ENCODE measurements at places on chromosomes 7 and 10.

DNA sequence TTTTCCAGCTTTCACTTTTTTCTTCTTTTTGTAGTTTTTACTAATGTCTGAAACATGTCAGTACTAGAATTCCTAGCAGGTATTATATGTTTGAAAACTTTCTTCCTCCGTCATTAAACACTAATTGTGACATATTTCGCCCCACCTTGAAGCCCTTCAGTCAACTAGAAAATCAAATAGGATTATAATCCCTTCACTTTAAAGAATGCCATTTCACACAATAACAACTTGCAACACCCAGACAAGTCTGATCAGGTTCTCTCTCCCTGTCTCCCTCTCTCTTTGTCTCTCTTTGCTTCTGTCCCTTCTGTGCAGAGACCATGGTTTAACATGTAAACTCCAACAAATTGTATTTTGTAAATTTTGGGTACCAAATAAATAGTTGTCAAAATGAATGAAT lies 373.5 kb downstream of the SEMA3D start:
- no peak for DNase-seq

GRCh38 chr10:27344568-27345454 lies 104.2 kb upstream of the ACBD5 start:
- DNase-seq, result no peak

DNA sequence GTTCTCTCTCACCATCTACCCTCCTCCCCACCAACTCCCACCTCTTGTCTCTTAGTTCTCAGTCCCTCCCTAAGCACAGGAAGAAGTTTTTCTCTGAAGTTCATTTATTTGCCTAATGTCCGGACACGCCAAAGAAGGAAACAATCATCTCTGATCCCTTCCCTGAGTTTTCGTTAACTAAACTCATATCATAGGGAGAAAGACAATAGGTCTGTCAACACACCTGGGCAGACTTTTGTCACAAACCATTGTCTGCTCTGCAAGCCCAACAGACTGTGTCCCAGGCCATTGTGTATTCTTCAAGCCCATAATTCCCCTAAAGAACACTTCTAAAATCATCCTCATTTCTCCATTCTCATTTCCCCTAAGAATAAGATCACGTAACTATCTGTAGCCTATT lies 691.0 kb upstream of the MBL2 start:
- DNase-seq, result no peak

DNA sequence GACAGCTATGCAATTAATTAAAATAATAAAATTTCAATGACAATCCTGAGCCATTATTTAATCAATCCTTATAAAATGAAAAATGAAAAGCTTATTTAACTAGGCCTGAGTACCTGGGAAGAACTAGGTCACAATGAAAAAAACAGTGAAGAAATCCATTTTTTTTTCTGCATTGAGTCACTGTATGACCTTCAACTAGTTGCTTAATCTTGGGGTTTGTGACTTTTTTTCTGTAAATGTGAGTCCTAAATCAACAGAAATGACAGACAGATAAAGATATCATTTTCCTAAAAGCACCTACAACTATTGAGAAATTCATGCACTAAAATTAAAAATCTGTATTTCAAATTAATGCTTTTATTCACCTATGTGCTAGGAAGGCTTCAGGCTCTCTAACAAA lies 96.8 kb downstream of the TMEM26 start:
- no peak for DNase-seq

DNA sequence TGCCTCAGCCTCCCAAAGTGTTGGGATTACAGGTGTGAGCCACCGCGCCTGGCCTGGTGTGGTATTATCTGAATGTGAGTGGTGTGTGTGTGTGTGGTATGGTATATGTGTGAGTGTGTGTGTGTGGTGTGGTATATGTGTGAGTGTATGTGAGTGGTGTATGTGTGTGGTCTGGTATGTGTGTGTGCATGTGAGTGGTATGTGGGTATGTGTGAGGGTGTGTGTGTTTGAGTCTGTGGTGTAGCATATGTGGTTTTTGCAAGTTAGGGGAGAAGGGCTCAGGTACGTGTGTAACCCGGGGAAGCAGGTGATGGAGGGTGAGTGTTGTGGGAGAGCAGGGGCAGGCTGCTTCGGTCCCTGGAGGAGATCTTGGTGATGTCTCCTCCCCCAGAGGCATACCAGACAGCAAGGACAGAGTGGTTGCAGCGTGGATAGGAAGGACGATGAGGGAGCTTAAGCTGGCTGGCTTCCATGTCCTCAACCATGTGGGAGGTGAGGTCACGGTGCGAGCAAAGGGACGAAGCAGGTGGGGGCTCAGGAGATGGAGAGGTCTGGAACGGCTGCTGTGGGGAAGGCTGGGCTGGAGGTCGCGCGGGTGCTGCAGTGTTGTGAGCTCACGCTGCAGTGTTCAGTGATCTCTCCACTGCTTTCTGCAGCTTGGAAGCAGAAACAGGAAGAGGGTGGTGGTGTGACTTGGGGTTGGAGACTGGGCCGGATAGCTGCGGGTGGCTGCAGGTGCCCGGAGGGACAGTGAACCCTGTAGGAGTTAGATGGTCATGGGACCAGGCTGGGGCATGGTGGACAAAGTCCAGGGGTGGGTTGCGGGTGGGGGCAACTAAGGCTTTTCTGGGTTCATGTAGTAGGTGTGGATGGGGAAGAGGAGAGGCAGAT lies 5.0 kb downstream of the ZYX start:
- no peak for DNase-seq

DNA sequence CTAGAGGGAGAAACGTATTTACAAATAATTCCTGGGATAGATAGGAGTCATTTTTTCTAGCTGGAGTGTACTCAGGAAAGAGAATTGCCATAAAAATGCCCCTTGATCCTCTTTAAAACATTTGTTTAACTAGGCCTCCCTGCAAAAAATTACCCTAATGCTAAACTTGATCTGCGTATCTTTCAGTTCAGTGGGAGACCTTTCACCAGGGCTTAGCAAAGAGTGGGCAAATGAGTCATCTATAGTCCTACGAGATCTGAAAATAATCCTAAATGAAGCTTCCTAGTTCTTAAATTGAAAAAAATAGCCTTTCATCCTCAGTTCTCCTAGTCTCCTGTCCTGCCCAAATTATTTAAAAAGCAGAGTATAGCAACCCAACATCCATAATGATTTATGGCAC lies 198.6 kb upstream of the FRMD4A start:
- no peak for DNase-seq

DNA sequence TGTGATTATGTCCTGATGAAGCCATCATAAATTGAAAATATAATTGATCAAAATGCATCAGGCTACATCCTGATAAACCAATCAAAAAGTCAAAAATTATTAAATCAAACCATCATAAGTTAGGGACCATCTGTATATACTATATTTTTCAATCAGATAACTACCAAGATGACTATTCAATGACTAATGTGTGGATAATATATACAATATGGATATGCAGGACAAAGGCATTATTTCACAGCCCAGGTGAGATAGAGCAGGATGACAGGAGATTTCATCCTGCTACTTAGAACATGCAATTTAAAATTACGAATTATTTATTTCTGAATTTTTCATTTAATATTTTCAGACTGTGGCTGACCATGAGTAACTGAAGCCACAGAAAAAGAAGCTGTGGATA lies 137.3 kb upstream of the GNAI1 start:
- no peak for DNase-seq

GRCh38 chr7:106870983-106871410 lies 5.9 kb downstream of the PIK3CG start:
- no peak for DNase-seq

DNA sequence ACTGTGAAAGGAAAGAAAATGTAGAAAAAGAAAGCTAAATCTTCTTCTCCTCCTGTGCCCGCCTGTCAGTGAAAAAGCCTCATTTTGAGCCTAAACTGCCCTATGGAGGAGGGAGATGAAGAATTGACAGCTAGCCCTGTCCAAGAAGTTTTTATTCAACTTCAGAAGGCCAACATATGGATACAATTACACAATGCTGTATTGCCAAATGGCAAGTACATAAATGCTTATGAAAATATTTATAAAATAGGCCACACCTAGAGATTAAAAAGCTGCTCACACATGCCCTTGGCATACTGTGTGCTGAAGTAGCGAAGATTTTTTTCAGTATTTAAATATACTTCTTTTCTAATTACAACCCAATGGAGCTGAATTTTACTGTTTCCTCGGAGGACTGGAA lies 65.1 kb upstream of the NEBL start:
- DNase-seq, result no peak

- no peak for DNase-seq
Measured at GRCh38 chr7:6637544-6638229, 569 bp downstream of the ZNF316 start.

DNA sequence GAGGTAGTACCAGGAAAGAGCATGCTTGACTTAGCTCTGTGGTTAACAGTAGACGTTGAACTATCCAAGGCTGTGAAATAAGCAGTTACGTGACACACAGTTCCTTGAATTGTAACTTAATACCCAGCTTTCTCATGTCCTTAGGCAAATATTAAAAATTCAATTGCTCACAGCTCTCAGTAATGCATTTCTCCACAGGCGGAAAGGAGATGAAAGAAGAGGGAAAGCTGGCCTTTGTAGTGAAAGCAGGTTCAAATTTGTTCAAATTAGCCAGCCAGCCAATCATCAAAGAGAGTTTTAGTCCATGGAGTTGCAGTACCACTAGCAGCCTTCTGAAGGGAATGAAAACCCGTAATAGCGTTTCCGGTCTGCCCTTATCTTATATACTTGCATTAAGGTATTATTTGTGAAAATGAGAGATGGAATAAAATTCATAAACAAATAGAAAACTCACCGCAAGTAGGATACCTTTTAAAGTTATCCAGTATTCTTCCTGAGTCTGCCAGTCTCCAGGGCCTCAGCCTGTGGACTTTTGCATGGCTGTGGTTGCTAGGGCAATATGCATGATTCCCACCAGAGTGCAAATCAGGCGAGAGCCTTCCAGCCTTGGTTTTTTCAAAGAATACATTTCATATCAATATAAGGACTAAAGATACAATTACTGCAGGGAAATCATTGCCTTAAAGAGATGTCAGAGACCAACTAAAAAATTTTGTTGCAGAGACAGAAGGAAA lies 795.5 kb downstream of the TNS3 start:
- no peak for DNase-seq

GRCh38 chr7:106287786-106288185 lies 3.0 kb upstream of the NAMPT start:
- no peak for DNase-seq

GRCh38 chr10:44281089-44281613 lies 103.7 kb downstream of the CXCL12 start:
- no peak for DNase-seq

DNA sequence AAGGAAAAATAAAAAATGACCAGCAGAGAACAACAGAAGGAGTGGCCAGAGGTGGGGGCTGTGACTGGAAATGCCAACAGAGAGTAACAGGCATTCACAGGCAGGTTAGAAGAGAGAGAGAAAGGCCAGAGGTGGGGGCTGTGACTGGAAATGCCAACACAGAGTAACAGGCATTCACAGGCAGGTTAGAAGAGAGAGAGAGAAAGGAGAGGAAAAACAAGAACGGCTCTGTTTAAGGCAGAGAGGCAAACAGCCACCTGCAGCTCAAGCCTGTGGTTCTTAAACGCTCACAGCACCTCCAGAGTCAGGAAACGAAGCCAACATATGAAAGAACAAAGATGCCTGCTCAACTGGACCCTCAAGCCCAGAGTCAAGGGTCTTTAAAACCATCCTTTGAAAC lies 39.5 kb upstream of the DGKI start:
- no peak for DNase-seq

GRCh38 chr7:80707318-80707717 lies 68.9 kb downstream of the CD36 start:
- DNase-seq, result no peak

DNA sequence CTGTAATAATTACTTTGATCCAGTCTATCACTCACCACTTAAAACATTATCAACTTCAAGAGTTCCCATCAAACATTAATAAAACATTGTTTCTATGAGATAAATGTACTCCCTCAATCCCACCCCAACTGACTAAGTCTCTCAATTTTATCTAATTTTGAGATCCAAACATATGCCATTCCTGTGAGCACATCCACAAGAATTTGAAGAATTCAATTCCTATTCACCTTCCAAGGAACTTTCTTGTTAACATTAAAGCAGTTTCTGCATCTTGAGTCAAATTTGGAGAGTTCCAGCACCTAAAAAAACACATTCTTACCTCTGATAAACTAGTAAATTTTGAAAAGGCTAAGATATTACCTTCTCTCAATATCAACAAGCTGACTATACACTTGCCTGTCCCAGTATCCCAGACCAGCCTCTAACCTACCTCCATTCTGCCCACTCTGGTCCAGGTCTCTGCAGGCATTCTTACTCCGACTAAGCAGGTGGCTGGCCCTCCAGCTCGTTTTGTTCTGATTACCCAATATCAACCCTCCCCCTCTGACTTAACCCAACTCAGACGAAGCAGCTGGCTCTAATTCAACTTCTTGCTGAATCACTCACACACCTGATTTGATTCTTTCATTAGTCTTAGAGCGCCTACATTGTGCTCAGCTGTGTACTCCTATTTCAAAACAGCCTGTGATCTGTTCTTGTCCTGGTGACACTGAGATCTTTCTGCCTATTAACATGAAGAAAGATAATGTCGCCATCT lies 275.2 kb downstream of the IPMK start:
- DNase-seq, result no peak

DNA sequence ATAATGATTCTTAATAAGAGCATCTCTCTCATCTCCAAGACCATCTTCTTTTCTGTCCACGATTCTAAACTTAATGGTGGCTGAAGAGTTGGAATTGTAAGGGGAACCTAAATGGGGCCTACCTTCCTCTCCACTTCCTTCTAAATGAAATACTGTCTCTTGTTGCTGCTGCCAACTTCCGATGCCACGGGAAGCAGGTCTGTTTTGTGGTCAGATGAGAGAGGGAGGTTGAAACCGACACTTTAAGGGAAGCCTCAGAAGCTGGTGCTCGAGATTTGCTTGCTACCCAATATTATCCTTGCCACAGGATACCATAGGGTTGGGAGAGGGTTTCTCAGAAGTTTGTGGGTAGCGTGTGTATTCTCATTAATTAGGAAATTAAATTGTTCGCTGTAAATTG lies 464.1 kb downstream of the SUGCT start:
- no peak for DNase-seq

- no peak for DNase-seq
Measured at GRCh38 chr7:35728412-35729060, 33.6 kb upstream of the HERPUD2 start.

DNA sequence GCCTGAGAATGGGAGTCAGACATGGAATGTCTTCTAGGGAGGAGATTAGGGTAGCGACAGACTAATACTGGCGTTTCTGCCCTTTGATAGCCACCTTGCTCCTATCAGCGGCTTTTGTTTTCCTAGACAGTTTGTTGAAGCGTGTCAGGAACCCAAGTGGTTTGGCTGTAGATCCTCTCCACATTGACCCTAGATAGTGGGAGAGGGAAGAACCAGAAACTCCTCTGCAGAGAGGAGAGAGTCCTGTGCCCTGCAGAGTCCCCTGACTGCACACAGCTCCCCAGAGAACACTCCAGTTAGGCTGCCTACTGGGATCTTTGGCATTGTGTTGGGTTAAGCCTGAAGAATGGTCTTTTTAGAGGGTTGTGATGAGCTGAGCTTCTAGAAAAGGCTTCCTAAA lies 2.4 kb downstream of the MEPCE start:
- DNase-seq, result no peak
